Fibroblast of skin of scalp (primary cell): ENCODE measurements at places on chromosomes 11 and 22.
A peak's percentile ranks its signal among the peaks of the same experiment; 100 is the strongest.

- DNase-seq, result no peak
These were observed 5.5 kb upstream of the SHISA8 start for GRCh38 chr22:41920271-41920976.

- no peak for DNase-seq
These were observed 6.8 kb downstream of the ABTB2 start for GRCh38 chr11:34351051-34351450.

- no peak for DNase-seq
These were observed 3.2 kb upstream of the PPP6R3 start for GRCh38 chr11:68457216-68457897.

GRCh38 chr11:22680628-22681027 is 14.2 kb downstream of the GAS2 start:
- no peak for DNase-seq

DNA sequence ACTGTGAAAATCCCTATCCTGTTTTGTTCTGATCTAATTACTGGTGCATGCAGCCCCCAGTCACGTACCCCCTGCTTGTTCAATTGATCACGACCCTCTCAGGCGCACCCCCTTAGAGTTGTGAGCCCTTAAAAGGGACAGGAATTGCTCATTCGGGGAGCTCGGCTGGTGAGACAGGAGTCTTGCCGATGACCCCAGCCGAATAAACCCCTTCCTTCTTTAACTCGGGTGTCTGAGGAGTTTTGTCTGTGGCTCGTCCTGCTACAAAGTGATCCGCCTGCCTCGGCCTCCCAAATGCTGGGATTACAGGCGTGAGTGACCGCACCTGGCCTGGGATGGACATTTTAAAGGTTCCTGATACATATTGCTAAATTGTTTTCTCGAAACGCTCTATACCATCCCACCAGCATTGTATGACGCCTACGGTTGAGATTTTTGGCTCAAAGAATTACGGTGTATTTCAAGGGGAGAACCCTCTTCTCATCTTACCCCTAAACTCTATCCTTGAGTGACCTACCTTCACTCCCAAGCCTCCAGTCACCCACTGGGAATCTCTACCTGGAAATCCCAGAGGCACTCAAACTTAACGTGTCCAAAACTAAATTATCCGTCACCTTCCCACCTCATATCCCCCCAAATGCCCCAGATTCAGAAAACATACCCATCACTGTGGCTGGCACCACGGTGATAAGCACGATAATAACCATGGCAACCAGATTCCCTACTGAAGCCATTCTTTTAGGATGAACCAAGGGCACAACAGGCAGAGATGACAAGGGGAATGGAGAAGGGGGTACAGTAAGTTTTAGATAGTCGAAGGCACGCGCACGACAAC is 789 bp upstream of the POLA2 start:
- no peak for DNase-seq

DNA sequence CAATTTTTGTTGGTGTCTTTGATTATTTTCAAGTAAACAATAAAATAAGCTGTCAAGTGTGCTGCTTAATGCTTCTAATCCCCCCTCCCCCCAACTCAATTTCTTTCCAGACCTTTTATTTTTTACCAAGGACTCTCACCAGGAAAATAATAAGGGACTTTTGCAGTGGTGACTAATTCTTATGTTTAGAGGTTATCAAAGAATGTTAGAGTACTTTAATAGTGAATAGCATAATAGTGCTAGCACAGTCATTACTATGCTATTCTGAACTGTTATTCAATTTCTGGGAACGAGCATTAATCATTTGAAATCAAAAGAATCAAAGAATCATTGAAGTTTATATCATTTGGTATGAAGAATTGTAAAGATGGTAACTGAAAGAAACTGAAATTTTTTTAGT is 251.4 kb downstream of the DDX10 start:
- peak; percentile 40 for DNase-seq

DNA sequence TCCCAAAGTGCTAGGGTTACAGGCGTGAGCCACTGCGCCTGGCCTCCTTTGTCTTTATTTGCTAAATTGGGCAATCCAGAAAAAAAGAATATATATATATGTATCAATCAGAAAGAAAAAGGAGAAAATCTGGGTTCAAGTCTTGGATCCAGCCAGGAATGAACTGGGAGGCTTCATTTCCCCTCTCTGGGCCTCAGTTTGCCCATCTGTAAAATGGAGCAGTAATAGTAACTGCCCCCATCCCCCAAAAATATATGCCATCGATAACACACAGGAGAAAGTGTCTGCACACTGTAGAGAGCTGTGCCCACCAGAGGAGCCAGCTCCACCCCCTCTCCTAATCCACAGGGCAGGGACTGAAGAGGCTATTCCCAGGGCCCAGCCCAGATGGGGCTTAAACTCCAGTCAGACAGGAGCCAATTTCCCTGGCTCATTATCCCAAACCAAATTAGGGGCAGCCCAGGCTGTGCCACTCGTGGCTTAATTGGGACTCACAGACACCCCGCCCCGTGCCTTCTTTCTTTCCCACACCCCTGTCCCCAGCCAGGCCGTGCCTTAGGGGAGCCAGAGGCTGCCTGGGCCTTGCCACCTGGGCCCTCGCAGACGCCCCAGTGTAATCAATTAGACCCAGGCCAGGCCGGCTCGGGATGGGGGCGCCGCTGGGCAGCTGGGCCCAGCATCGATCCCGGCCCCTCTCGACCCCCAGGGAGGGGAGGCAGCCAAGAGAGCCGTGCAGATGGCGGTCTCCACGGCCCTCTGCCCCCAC is 171.5 kb downstream of the MN1 start:
- DNase-seq, result no peak

- DNase-seq, result peak; percentile 49
These were observed 181.6 kb downstream of the MSANTD4 start for GRCh38 chr11:105840391-105840790.

GRCh38 chr22:39703091-39703490 is 132.5 kb downstream of the CACNA1I start:
- DNase-seq, result no peak

DNA sequence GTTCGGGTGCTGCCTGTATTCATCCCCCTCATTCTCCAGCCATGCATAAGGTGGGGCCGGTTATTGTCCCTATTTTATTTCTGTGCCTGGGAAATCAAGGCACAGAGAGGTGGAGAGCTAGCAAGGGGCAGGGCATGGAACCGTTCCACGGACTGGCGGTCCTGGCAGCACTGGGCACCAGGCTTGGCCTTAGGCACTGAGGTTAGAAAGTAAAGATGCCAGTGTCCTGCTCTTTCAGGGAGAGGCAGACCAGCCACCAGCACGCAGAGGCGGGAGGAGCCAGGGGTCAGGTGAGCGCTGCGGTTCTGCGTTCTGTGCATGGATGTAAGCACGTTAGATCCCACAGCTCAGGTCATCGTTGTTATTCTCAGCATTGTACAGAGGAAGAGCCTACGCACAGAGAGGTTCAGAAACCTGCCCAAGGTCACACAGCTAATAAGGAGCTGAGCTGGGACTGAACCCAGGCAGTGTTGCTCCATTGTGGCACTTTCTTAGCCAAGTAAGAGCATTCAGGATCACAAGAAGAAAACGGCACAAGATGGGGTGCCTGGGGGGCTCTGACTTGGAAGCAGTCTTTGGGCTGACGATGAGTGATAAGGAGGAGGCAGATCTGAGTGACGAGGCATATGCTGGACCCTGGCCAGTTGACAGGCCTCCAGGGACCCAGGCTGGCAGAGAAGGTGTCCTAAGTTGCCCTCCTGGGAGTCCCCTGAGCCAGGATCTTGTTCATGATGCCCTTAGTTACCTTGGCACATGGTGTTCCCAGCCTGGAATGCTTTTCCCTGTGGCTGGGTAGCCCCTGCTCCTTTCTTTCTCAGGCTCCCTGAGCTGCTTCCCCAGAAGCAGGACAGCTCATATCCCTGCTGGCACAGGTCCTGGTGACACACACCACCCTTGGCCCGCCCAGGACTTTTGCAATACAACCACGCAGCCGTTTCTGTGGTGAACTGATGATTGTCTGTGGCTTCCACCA is 41.1 kb downstream of the OSBPL5 start:
- peak; percentile 92 for DNase-seq

- no peak for DNase-seq
These were observed 3.6 kb downstream of the C11orf68 start for GRCh38 chr11:65915101-65915820.

DNA sequence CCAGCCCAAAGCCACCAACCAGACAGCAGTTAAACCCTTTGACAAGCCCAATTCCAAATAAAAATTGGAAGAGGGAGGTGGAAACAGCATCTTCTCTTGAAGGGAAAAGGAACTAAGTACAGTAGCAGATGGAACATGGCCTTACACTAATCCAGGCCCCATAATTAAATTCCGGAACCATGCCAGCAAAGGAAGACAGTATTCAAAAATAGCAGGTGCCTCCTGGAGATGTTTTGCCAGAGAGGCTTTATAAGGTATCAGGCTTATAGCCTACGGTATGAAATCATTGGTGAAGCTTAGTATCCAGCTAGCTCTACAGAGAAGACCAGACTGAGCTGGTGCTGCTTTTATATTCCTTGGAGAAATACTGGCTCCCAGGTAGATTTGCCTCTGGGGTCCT is 344.1 kb upstream of the API5 start:
- DNase-seq, result no peak

DNA sequence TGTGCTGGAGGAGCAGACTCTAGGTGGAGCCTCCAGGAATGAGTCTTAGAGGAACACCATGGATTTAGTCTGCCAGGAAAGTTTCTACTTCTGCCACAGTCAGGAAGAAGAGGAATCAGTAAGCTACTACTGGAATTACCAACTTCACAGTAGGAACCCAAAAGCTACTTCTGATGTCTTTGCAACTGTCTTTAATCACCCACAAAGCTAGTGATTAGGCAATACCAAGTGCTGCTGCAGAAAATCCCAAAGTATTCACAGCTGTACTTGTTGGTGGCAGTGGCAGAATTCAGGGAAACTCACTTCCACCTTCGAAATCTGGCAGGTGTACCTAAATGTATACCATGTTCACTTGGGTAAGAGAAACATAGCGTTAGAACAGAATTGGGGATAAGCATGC is 264.5 kb upstream of the SORL1-AS1 start:
- no peak for DNase-seq

DNA sequence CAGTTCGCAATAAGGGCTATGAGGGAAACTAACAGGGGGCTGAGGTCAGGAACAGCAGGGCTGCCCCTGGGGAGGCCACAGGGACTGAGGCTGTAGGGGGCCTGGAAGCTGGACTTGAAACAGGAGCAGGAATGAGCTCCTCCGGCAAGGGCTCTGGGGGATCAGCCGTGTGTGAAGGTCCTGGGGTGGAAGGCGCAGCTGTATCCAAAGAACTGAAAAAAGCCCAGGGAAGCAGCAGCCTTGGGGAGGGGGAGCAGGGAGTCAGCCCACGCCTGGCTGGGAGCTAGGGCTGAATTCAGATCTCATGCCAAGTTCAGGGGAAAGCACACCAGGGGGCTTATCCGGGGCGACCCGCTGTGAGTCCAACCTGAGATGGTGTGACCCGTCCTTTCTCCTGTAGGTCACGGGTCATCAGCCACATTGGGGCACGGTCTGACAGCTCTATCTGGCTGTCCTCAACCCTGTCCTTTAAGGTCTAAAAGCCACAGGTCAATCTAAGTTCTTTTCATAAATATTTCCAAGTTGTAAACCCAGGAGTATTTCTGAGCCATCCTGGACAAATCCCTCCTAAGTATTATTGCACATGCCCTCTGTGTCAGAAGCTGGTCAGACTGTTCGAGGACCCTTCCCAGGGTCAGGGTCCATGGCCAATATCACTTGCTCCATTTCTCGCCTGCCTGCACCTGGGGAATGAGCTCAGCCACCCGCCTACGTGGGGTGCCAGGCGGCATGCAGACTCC is 18.0 kb downstream of the TP53AIP1 start:
- no peak for DNase-seq

- peak; percentile 57 for DNase-seq
These were observed 10.3 kb downstream of the YAP1 start for GRCh38 chr11:102120437-102120973.

DNA sequence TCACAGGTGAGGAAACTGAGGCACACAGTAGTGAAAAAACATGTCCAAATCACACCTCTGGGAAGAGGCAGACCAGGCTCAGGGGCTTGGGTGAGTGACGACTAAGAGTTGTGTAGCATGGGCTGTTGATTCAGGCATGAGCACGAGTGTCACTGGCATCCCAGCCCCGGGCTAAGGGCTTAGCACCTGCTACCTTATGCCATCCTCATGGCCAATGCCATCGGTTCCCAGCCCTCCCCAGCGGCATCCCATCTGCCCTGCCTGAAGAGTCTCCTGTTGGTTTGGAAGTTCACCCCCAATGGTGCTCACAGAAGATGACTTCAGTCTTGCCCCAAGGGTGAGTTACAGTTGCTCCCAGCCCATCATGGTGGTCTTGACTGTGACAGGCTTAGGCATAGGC is 22.4 kb downstream of the MB start:
- DNase-seq, result no peak

- DNase-seq, result no peak
These were observed 99.3 kb upstream of the CRYBB3 start for GRCh38 chr22:25100402-25100801.

DNA sequence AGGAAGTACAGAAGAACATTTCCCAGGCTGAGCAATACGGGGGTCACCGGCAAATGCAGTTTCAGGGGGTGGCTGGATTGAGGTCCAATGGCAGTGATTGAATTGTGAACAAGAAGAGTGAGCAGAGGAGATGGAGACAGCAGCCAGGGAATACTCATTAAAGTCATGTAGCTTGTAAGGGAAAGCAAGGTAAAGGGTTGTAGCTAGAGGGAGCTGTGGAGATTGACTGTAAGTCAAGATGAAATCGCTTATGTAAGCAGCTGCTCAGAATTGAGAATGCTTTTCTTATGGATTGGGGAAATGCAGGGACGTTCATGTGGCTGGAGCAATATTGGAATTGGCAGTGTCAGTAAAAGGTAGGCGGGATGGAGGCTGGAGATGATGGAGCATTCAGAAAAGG is 111.4 kb upstream of the TBCEL start:
- peak; percentile 30 for DNase-seq

- no peak for DNase-seq
These were observed 16.8 kb upstream of the IGLL5 start for GRCh38 chr22:22870577-22871404.

DNA sequence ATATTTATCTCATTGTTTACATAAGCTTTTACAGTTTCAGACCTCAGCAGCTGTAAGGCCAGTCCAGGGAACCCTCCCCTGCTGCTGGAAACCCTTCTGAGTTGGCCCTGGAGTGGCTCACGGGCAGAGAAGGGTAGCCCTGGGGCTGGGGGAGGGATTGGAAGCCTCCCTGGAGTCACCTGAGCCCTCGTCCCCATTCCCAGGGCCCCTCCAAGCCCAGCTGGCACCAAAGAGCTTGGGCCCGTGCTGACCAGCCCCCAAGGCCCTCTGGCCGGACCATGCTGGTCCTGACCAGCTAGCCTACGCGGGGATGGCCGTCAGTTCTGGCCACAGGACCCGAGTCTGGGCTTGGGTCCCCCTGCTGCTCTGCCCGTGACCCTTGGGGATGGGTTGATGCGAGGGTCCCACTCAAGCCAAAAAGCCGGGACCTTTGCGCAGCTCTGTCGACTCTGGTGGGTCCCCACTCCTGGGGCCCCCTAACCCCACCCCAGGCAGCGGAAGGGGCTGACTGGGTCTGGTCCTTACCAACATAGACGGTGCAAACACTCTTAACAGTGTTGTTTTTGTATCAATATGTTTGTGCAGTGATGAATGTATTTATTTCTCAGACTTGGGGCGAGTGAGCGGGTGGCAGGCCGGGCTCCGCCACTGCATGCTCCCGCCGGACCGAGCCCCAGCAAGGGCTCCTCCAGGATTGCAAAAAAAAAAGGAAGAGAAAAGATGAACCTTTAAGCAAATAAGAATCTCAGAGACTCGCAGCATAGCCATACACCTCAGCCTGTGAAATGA is 17.5 kb upstream of the TMEM191C start:
- DNase-seq, result no peak
